ENCODE measurements at places on chromosomes 3 and 15.

DNA sequence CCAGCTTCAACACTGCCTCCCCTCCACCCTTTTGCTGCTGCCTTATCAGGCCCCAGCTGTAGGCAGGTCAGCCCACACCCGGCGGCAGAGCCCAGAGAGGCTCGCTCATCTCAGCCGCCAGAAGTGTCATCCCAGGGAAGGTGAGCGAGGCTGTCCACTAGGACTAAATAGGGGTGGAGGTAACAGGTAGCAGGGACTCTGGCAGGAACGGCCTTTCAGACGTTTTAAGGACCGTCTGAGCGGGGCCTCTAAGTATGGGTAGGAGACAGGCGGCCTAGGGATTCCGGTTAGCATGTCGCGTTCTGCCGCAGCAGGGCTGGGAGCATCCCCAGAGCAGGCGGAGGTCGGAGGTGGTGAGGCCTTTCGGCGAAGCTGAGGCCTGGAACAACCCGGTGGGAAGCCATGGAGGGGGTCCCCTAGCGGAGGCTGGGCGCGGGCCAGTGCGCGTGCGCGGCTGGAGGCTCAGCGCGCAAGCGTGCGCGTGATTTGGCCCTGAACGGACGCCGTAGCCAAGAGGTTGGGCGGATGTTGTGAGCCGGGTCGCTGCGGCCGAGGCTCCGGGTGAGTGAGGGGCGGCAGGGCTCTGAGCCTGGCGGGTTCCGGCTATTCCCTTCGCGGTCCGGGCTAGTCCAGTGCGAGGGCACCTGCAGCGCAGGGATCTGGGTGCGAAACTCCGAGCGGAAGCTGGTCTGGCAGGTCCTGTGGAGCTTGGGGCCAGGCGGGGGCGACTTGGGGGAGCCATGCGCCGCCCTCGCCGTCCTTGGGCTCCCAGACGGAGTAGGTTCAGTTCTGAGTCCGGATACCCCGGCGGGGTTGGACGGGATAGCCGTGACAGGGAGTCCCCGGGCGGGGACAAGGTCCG lies at the start of the genes MST1 and RNF123:
Gene MST1, minus strand, starts transcription at position 429 of the 862 bp plus-strand sequence. CDS start 783 bp downstream, outside the sequence.
Gene RNF123, plus strand, starts transcription at position 512 of the 862 bp plus-strand sequence. CDS start 1,609 bp downstream, outside the sequence.
- DNase-seq = peak; percentile 85

DNA sequence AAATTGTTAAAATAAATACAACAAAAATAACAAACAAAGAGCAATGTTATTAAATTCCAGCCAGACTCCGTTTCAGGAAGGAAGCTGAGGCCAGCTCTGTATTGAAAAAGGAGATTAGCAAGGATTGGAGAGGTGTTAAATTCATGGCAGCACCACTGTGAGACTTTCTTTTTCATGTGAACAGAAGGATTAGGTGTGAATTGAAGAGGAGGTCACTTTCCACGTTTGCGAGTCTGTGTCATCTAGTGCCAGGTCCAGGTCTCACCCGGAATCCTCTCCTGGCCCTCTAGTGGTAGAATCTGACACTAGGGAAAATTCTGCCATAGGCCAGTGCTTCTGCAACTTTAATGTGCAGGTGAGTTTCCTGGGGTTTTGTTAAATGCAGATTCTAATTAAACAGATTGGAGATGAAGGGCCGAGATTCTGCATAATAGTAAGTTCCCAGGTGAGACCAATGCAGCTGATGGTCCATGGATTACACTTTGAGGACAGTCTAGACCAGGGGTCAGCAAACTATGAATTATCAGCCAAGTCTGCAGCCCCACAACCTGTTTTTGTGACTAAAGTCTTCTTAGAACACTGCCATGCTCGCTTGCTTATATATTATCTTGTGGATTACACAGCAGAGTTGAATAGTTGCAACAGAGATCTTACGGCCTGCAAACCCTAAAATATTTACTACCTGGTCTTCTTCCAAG lies 9.2 kb upstream of the SLC6A1 start:
- peak; percentile 51 for DNase-seq

- no peak for DNase-seq
Measured at GRCh38 chr15:98718426-98719136, 70.2 kb downstream of the IGF1R start.

DNA sequence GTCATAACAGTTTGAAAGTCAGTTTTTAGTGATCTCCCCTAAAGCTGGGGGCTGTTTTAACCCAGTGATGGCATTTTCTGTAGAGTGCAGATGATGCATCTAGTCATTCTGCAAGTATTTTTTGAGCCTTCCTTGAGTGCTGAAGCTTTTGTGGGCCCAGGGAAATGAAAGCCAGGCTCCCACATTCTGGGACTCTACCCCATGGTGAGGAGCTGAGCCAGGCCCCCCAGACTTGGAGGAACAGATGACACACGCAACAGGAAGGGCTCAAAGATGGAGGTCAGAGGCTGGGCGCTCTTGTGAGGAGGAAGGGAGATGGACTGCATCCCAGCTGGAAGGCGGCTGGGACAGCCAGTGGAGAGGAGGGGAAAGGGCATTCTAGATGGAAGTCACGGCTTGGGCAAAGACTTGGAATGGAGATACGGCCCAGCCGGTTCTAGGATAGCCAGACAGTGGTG lies 40.8 kb downstream of the MRAS start:
- no peak for DNase-seq

- no peak for DNase-seq
Measured at GRCh38 chr3:449711-450110, 253.1 kb downstream of the CHL1 start.

DNA sequence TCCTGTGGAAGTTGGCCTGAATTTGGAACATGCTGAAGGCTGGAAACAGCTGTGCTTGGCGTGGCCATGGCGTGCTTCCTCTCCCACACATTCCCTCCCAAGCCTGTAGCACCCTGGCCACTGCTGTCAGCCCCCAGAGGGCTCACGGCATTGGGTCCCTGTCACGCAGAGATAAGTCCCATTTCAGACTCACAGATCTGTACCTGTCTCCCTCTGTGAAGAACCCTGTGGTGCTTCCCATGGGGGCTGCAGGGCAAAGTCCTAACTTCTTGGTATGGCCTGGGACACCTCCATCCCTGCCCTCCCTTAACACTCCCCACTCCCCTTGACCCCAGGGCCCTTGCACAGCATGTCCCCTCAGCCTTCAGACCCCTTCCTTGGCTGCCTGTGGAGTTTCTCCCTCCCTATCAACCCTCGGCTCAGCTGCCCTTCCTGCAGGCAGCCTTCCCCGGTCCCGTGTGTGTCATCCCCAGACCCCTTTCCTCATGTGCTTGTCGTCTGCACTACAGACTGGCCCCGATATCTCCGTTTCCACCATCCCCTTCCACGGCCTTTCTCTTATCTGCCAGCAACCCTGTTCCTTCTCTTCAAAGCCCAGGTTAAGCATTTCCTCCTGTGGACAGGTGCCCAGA lies 28.6 kb downstream of the ABTB1 start:
- no peak for DNase-seq

- DNase-seq = no peak
Measured at GRCh38 chr3:17808994-17809393, 66.6 kb upstream of the TBC1D5 start.

DNA sequence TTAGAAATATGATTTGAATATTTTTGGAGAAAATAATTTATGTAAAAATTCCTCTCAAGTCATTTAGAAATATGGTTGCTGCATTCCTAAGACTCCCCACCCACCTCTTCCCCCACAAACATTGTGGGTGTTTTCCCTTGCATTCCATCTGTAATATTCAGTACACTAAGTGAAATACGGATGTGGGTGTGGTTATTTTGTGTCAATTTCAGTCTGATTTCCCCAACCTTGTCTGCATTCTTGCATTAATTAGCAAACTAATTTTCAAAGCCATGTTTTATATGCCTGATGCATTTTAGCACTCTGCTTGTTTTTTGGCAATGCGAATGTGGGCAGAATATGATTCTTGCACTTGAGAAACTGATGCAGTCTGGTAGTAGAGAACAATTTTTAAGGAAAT lies 408.3 kb upstream of the RGMA start:
- no peak for DNase-seq

- DNase-seq = peak; percentile 18
Measured at GRCh38 chr3:101521211-101521701, 8.2 kb upstream of the SENP7 start.

- DNase-seq = peak; percentile 39
Measured at GRCh38 chr15:64566629-64567427, 106.5 kb downstream of the ZNF609 start.

- no peak for DNase-seq
Measured at GRCh38 chr15:86201313-86202008, 121.8 kb downstream of the AGBL1 start.

DNA sequence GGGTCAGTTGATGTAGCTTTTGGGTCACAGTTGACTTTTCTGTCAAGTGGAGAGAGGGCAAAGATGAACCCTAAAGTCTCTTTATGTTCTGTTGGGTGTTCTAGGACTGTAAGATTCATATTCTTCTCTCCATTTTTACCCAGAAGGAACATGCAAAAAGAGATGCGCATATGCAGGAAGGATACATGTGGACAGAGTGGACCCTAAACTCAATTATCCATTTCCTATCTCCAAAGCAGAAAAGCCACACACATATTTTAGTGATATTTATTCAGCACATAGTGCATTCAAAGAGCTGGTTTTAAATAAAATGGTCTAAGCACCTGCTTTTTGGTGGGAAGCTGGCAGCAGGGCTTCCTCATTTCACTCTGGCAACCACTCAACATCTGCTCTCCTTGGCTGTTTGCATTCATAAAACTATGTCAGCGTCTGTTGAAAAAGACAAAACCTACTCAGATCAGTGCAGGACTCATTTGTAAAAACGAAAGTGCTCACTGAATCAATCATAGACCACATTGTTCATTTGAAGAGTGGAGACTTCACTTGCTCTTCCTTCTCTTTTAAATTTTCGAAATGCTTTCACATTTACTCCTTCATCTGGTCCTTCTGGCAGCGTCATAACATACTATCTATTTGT lies 96.6 kb downstream of the SEMA6D start:
- DNase-seq = no peak

DNA sequence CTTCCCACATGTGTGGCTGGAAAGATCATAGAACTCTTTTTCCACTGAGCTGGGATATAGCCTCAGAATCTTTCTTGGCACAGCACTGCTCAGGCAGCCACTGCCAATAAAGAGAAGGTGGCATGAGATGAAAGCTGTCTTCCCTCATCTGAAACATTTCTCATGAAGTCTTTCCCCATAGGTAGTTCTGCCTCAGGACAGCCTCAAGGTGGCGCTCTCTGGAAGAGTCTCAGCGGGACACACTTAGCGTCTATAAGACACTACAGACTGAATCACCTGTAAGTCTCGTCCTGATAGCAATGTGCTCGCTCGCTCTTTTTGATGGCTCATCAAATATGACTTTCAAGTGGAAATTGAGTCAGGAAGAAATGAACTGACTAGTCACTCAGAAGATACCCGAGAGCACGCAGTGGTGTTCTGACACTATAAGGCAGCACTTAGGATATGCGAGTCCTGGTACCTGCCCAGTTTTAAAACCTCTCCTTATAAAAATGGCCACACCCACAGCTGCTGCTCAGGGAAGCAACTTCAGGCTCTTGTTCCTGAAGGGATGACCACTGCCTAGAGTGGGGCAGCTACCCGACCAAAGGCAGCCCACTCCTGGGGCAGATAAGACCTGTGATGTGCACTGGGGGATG lies 269.5 kb downstream of the SUCLG2 start:
- peak; percentile 25 for DNase-seq

DNA sequence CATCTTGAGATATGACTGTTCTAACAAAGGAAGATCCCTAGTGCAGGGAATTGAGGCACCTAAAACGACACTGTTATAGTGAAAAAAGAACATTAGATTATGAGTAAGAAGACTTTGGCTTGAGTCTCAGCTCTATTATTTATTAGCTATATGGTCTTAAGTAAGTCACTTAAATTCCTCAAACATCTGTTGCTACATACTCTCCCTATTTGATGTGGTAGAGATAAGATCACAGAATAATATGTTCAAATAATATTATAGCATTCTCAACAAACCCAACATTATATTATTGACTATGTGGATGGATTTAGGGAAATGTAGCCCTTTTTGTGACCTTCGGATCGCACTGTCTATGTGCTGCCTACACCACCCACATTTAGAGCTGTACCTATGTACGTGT lies 136.9 kb downstream of the P2RY1 start:
- DNase-seq = no peak

DNA sequence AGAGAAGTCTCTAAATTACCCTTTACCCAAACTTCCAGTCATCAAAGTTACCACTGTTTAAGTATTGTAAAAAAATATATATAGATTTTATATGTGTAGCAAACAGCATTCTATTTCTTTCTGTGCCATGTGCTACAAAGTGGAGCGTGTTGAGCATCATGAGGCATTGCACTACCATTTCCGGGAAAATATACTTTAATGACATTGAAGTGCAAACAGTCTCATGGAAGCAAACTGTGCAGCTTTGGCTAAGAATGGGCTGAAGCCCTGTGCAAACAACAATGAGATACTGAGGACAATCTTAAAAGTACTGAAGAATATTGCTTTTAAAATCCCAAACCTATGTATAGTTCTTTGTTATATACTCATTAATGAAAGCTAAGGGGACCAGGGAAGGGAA lies 6.5 kb upstream of the RPL22L1 start:
- no peak for DNase-seq

- no peak for DNase-seq
Measured at GRCh38 chr3:172905451-172905850, 154.9 kb downstream of the ECT2 start.

- no peak for DNase-seq
Measured at GRCh38 chr15:33724321-33725036, 243.8 kb upstream of the CHRM5 start.

DNA sequence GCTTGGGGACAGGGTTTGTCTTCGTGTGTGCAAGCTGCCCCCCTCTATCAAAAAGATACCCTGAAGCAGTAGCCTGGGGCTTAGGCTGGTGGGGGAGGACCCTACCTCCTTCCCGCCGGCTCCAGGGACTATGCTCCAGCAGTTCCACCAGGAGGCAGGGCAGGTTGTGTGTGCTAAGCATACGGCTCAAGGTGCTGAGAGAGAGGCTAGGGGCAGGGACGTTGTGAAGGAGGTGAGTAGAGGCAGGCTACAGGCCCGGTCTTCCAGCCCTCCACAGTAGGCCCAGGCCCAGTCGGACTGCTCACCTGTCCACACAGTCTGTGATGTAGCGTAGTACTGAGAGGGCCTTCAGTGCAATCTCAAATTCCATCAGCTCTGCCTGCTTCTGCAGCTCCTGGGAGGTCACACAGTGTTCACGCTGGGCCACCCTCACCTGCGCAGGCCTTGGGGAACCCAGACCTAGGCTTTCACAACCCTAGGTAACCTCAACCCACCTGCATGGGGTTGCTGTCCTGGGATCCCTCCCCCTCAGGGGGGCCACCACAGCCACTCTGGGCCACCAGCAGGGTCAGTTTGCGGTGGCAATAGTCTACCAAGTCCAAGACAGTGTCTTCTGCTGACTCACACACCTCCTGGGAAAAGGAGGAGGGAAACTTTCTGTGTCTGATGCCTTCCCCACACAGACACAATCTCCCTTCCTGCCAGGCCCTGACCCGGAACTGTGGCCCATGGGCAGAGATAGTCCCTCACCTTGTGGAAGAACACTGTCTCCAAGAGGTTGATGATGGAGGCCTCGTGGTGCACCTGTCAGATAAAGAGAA lies 2.4 kb upstream of the RASSF1 start:
- DNase-seq = no peak

GRCh38 chr3:49519296-49519695 lies 35.0 kb upstream of the BSN start:
- no peak for DNase-seq

Measured in small intestine (tissue), 16 donors.